ENCODE measurements at places on chromosomes 3 and 15.
A peak's percentile ranks its signal among the peaks of the same experiment; 100 is the strongest.

DNA sequence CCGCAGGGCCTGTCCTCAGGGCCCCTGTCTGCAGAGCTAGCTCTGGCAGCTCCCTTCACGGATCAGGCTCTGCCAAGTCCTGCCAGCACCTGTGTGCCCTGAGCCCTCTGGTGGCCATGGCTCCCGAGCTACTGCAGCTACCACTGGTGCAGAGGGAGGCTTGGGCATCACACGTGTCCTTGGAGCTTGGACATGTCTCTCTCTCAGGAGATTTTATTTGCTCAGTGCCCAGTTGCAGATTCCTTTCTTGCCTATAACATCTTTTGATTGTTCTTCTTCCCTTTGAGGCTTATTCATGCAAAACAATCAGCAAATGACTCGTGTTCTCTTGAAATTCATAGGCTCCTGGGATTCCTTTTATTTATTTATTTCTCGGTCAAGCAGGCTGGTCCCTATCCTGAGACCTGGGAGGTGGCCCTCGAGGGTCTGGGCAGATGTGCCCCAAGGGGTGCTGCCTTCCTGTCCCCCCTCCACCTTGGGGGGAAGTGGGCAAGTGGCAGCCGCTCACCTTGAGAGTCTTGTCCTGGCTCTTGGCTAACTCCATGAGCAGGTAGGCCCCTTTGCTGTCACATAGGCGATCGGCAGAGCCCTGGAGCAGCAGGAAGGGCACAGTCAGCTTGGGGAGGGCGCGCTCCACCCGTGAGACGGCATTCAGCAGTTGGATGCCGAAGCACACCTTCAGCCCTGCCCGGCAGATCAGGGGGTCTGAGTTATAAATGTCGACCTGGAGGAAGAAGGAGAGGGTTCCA is 21.9 kb downstream of the ABTB1 start:
- DNase-seq = peak; percentile 75

DNA sequence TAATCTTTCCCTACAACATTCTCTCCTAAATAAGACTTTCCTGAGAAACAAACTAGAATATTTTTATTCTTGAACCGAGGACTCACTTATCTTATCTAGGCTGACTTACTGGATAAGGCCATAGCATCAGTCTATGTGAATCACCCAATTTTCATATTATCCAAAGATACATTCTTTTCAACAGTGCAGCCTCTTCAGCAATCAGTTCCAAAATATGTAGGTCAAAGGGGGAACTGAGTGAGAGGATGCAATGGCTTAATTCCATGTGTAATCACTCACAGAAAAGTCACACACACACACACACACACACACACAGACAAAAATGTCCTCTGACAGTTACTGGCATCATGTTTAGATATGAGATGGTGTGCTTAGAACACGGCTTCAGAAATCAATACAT is 31.5 kb upstream of the MECOM start:
- no peak for DNase-seq

DNA sequence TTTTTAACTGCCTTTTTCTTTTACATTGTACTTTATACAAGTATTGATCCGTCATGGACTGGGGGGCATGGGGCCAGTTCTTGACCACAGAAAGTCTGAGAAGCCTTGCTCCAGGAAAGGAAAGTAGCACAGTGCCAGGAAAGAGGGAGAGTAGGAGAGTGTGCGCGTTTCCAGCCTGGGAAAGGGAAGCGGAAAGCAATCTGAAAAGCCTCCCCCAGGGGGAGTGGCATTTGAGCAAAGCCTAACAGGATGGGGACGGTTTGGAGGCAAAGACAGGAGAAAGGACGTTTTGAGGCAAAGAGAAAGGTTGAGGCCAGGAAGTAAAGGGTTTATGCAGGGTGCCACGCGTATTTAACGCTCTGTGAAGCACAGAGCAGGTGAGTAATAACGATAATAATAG is 116.9 kb downstream of the RORA start:
- no peak for DNase-seq

GRCh38 chr3:55631766-55632331 is 144.7 kb upstream of the WNT5A start:
- no peak for DNase-seq

DNA sequence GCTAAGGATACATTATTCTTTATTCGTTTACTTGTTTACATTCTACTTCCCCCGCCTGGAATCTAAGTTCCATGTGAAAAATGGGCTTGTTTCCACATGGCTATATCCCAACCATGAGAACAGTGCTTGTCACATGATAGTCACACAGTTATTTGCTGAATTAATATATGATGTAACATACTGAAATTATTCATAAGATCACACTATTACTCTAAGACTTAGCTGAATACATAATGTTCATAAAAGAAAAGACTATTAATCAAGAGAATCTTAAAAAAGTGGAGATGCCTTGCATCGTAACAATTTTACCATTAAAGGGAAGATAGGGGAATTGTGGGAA is 6.5 kb downstream of the PBRM1 start:
- DNase-seq = no peak

- no peak for DNase-seq
These were observed 29.4 kb downstream of the DLG1 start for GRCh38 chr3:197269024-197269423.
